ENCODE measurements at places on chromosomes 3 and 15.

GRCh38 chr3:70476174-70476573 lies 163.7 kb upstream of the MDFIC2 start:
- DNase-seq: no peak

- DNase-seq: no peak
These were observed 993.8 kb downstream of the GBE1 start for GRCh38 chr3:80767604-80768003.

GRCh38 chr3:113794526-113794925 lies 44.1 kb upstream of the GRAMD1C start:
- DNase-seq: no peak

DNA sequence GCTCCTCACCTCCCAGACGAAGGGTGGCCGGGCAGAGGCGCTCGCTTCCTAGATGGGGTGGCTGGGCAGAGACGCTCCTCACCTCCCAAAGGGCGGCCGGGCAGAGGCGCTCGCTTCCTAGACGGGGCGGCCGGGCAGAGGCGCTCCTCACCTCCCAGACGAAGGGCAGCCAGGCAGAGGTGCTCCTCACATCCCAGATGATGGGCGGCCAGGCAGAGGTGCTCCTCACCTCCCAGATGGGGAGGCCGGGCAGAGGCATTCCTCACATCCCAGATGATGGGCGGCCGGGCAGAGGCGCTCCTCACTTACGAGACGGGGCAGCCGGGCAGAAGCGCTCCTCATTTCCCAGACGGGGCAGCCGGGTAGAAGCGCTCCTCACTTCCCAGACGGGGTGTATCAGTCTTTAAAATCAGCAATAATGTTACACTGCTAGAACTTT lies 19.4 kb upstream of the CCNL1 start:
- no peak for DNase-seq

DNA sequence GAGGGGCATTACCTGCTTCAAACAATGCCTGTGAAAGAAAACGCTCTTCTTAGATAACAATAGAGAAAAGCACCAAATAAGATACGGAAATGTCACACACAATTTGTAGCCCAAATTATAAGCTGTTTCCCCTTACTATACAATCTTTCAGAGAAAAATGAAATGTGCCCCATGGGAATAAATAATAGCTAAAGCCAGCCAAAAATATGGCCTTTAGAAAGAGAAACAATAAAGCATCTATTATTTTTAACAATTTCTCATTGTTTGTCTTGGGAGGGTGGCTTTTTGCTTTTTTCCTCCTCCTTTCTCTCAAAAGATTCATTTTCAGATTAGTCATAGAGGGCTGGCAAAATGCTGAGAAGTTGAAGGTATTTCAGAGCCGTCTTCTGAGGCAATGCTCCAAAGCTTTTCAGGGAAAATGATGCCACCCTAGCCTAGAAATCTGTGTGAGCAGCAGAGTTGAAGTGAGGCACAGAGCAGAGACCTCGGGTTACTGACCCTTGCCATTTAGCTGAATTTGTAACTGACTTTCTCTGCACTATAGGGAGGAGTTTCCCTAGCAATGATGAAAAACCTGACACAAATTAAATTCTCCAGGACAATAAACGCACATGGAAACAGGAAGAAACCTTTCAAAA lies 86.3 kb upstream of the PRICKLE2 start:
- no peak for DNase-seq

- no peak for DNase-seq
These were observed 13.8 kb upstream of the TMC3 start for GRCh38 chr15:81387621-81388435.

- DNase-seq: no peak
These were observed 246.7 kb upstream of the KCNH8 start for GRCh38 chr3:18901571-18901970.

- DNase-seq: no peak
These were observed 11.1 kb downstream of the RUVBL1 start for GRCh38 chr3:128112357-128112968.

DNA sequence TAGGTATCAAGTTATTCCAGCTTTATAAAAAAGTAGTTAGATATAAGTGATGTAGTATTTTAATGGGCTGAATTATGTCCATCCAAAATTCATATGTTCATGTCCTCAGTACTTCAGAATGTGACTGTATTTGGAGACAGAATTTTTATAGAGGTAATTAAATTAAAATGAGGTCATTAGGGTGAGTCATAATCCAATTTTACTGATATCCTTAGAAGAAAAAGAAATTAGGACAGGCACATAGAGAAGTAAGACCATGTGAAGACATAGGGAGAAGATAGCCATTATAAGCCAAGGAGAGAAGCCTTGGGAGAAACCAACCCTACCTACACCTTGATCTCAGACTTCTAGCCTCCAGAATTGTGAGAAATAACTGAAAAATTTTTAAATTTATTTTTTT lies 30.3 kb downstream of the RAP2B start:
- DNase-seq: no peak

DNA sequence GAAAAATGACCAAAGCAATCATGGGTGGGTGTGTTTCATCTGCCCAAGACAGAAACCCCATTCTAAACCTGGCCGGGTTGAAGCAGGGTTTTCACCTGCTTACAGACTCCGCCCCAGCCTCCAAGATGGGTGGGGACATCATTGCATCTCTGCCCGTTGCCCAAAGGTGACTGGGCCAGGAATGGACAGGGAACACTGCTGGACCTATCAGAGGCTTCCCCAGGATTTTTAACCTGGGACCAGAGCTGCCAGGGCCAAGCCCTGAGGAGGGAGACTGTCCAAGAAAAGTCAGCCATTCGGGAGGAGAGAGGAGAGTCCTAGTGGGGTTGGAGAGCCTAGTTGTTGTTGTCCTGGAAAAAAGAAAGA lies 109.7 kb upstream of the ALDH1A3 start:
- peak; percentile 9 for DNase-seq

GRCh38 chr3:181265750-181266333 lies 276.3 kb upstream of the DNAJC19 start:
- DNase-seq: no peak

GRCh38 chr15:88674661-88675060 lies 35.8 kb downstream of the ISG20 start:
- DNase-seq: no peak

GRCh38 chr3:192224634-192225155 lies 502.6 kb downstream of the FGF12 start:
- no peak for DNase-seq

GRCh38 chr3:178195824-178196223 lies 340.4 kb upstream of the KCNMB2 start:
- no peak for DNase-seq

DNA sequence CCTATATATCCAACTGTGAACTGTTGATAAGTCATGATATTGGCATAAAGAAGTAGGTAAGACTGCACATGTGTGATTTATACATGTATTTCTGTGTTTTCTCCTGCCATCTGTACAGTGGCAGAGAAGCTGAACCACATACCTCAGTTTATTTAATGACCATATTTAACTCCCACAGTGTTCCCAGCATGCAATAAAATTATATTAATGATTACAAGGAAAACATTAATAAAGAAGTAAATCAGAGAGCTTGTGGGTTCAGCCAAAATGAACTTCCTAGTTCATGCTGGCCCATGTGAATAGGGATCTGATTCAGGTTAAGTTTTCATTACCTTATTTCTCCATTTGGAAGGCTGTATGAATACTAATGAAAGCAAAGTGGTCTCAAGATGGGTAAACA lies 439.2 kb downstream of the CNTN6 start:
- DNase-seq: no peak

GRCh38 chr3:11367143-11367693 lies 95.0 kb downstream of the ATG7 start:
- no peak for DNase-seq

GRCh38 chr3:119862616-119863015 lies 80.7 kb downstream of the NR1I2 start:
- DNase-seq: no peak

- DNase-seq: no peak
These were observed 65.8 kb upstream of the ZBTB38 start for GRCh38 chr3:141302364-141303141.

- no peak for DNase-seq
These were observed 92.2 kb downstream of the TBC1D2B start for GRCh38 chr15:77985031-77985930.

DNA sequence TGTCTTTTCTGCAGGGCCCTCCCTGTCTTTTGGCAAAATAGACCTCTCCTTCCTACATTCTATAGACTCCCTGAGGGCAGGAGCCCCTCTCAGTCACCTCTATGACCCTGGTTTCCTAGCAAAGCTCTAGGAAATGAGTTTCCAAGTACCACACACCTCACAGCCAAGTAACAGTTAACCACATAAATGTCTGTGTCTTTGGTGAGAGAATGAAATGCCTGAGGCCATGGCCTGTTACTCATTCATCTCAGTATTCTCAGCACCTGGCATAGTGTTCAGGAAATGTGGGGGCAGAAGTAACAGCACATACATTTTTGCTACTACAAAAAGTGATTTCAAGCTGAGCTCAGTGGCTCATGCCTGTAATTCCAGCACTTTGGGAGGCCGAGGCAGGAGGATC lies 21.0 kb downstream of the RFT1 start:
- no peak for DNase-seq

GRCh38 chr3:10445561-10446175 lies 59.7 kb downstream of the ATP2B2 start:
- no peak for DNase-seq

DNA sequence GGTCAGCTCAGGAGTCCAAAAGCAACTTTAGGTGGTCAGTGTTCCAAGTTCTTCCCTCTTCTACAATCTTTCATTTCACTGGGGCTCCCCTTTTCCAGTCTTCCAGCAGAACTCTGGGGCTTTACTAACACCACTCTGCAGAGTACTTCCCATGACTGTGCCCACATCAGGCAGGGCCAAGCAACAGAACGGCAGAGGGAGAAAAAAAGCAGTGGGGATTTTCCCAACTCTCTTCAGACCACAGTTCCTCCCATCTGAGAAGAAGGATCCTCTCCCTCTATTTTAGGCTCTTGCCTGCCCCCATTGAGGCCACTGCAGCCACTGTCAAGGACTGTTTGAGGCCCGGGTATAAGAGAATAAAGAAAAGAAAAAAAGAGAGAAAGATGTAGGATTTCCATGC lies 70.7 kb downstream of the TTBK2 start:
- no peak for DNase-seq

DNA sequence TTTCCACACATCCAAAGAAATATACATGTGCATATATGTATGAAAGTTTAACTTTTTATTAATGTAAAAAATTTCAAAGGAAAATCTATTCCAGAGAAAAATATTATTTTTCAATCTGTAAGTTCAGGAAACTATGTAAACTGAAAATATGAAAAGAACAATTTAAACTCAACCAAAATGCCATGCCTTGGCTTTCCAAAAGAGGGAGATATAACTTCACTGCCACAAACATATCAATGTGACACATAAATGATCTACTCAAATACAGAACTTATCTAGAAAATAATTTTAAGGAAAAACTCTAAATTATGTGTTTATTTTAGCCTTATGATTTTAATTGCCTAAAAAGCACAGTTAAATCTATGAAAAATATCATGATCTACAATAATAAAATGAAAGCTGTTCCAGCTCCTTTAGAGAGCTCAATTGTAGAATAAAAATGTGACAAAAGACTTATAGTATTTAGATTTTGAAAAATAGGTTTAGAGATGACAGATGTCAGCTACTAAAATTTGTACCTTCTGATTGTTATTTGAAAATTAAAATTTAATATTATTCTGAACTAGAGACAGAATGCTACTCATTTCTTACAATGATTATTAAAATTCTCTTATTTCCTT lies 94.8 kb downstream of the GBE1 start:
- DNase-seq: peak; percentile 25

DNA sequence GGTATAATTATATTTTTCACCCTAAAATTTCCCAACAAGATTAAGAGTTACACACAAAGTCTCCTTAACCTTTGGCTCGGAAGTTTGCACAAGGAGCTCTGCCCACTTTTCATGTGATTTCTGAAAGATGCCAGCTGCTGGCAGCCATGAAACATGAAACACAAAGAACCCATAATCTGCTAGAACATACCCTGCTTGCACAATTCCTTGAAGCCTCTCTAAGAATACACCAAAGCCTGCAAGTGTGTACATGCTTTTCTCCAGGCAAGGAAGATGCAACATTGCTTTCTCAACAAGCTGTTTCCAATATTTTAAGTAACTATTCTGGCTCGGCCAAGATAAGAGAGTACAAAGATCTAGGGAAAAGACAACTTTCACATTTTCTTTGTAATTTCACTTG lies 182.0 kb upstream of the WNT5A start:
- no peak for DNase-seq

GRCh38 chr3:138625707-138626365 lies 17.3 kb downstream of the FAIM start:
- DNase-seq: no peak

Data from D341Med (cell line).